ENCODE measurements at places on chromosomes 2 and 18. TPM values are rescaled to one million over a fixed set of nuclear protein-coding genes. Genes with fewer than 3 reads are reported as not detected.

Gene ANKAR
- 1.2 TPM for total RNA-seq

Gene CCDC85A
- total RNA-seq, result 0.39 TPM

Gene SLC11A1
- 0.20 TPM for total RNA-seq

Gene CAPN14
- not detected for total RNA-seq

Gene SP140
- not detected for total RNA-seq

Gene SERPINB11
- total RNA-seq, result not detected

Gene SLC40A1
- total RNA-seq, result 1.5 TPM

Gene DPP4
- 1.0 TPM for total RNA-seq

Gene IL36G
- total RNA-seq, result not detected

Gene DOK1
- 4.8 TPM for total RNA-seq

Gene FBXO36
- 0.84 TPM for total RNA-seq

Gene IGFBP5
- 0.23 TPM for total RNA-seq

Gene APCDD1
- total RNA-seq, result 0.07 TPM

Gene SRD5A2
- total RNA-seq, result 0.02 TPM

Gene UGT1A8
- 0.06 TPM for total RNA-seq

Gene CENPA
- total RNA-seq, result 38.8 TPM

Gene RAPGEF4
- total RNA-seq, result 0.45 TPM

Gene PLGLB2
- 0.11 TPM for total RNA-seq

Gene STAMBP
- total RNA-seq, result 59.6 TPM

Gene FAHD2B
- 10.6 TPM for total RNA-seq

Gene MARCO
- not detected for total RNA-seq

Gene CFAP221
- total RNA-seq, result 0.22 TPM

Gene COBLL1
- 5.4 TPM for total RNA-seq

Gene GAL3ST2
- total RNA-seq, result 0.15 TPM

Gene MALL
- 155 TPM for total RNA-seq

Gene RAB27B
- total RNA-seq, result 11.2 TPM

Gene IWS1
- 44.6 TPM for total RNA-seq

Gene DPYSL5
- total RNA-seq, result 3.7 TPM

Gene RAD51AP2
- total RNA-seq, result not detected

Gene C2orf15
- total RNA-seq, result 0.58 TPM

Gene SERPINB7
- 2.0 TPM for total RNA-seq
